ENCODE measurements at places on chromosomes 11 and 22. TPM values are rescaled to one million over a fixed set of nuclear protein-coding genes. Genes with fewer than 3 reads are reported as not detected.

The POU2AF2 gene
- not detected for total RNA-seq

The FAM168A gene
- total RNA-seq = 18.8 TPM

The AGBL2 gene
- 3.6 TPM for total RNA-seq

The PANX2 gene
- total RNA-seq = not detected

All from CD8-positive, alpha-beta T cell (primary cell).